ENCODE measurements at places on chromosomes 16 and 17.

- DNase-seq = no peak
These were observed 44.1 kb upstream of the RBFOX3 start for GRCh38 chr17:79654960-79655382.

GRCh38 chr17:42058063-42058462 is 7.7 kb upstream of the C17orf113 start:
- DNase-seq = no peak

GRCh38 chr16:6892966-6893365 is 439.7 kb upstream of the RBFOX1 start:
- DNase-seq = no peak

DNA sequence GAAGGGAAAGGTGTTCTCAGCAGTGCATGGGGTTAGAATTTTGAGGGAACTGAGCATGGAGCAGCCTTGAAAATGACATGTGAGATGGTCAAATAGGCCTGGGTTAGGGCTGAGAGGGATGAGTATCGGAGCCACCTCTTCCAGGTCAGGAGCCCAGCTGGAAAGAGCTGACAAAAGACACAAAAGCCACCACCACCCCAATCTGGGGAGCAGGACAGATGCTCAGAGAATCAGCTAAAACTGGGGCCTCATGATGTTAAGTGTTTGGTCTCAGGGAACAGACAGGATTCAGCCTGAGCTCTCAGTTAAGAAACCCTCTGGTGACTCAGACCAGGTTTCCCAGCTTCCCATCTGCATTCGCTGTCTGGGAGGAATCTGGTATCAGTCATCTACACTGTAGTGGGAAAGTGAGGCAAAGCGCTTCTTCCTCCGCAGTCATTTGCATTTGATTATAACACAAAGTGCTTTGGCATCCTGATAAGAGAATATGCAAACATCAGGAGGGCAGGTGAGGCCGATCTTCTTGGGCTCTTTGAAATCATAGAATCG is 2.6 kb downstream of the WNT9B start:
- peak; percentile 64 for DNase-seq

All from ELR (cell line).